CD4-positive, CD25-positive, alpha-beta regulatory T cell (primary cell): ENCODE measurements at places on chromosomes 12 and 14. TPM values are rescaled to one million over a fixed set of nuclear protein-coding genes. Genes with fewer than 3 reads are reported as not detected.

GRCh38 chr12:106369624-106370346 is 12.2 kb downstream of the POLR3B start:
- no peaks in the 10 kb centered on the region for H3K4me1 ChIP-seq
- H3K27ac ChIP-seq, result no peak overlapping the region
- no peaks in the 10 kb centered on the region for H3K27me3 ChIP-seq
- DNase-seq, result no peak
- H3K4me3 ChIP-seq, result no peak overlapping the region
- peaks cover 10% of the 10 kb centered on the region for H3K36me3 ChIP-seq

- H3K27ac ChIP-seq, result no peak overlapping the region
- no peaks in the 10 kb centered on the region for H3K36me3 ChIP-seq
- H3K4me3 ChIP-seq, result no peak overlapping the region
- peaks cover 6% of the 10 kb centered on the region for H3K27me3 ChIP-seq
- DNase-seq, result no peak
- H3K4me1 ChIP-seq, result peaks cover 3% of the 10 kb centered on the region
Measured at GRCh38 chr12:98420461-98420860, 94.9 kb upstream of the TMPO start.

The ETV6 gene
- total RNA-seq, result 62.5 TPM

The GPR162 gene
- total RNA-seq, result not detected

The SLCO1B3 gene
- total RNA-seq, result not detected

The SYNE2 gene
- 348 TPM for total RNA-seq

DNA sequence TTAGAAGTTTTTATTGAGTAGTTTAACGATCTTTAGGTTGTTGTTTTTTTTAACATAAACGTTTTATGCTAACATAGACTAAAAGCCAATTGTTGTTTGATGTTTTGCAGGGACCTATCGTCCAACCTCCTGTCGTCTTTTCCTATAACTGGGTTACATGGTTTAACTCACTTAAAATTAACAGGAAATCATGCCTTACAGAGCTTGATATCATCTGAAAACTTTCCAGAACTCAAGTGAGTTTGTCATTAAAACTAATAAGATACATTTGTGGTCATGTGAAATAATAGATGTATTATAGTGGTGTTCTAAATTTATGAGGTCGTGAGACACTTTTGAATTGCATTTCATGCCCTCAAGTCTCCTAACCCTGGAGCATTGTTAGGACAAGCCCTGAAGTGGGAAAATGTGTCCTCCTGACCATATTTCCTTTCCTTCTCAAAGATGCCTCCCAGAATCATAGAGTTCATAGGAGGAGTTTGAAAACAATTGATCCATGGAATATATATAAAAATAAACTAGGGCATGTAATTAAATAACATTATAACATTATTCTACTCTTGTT is 84.9 kb downstream of the ZFC3H1 start:
- no peaks in the 10 kb centered on the region for H3K4me1 ChIP-seq
- no peak for DNase-seq

GRCh38 chr14:92610849-92611271 is 97.3 kb downstream of the RIN3 start:
- no peak for DNase-seq
- peaks cover 38% of the 10 kb centered on the region for H3K4me1 ChIP-seq
- H3K27ac ChIP-seq, result no peak overlapping the region

- no peaks in the 10 kb centered on the region for H3K27me3 ChIP-seq
- H3K4me3 ChIP-seq, result no peak overlapping the region
- no peak overlapping the region for H3K27ac ChIP-seq
- H3K4me1 ChIP-seq, result no peaks in the 10 kb centered on the region
Measured at GRCh38 chr12:15808250-15808649, 19.1 kb upstream of the EPS8 start.

GRCh38 chr14:23481362-23481970 is 12.0 kb downstream of the NGDN start:
- no peak for DNase-seq
- peaks cover 50% of the 10 kb centered on the region for H3K36me3 ChIP-seq
- H3K27me3 ChIP-seq, result no peaks in the 10 kb centered on the region
- H3K4me1 ChIP-seq, result peaks cover 5% of the 10 kb centered on the region
- no peak overlapping the region for H3K27ac ChIP-seq

- H3K4me1 ChIP-seq, result no peaks in the 10 kb centered on the region
- no peak overlapping the region for H3K4me3 ChIP-seq
- DNase-seq, result no peak
- H3K27ac ChIP-seq, result no peak overlapping the region
Measured at GRCh38 chr12:101305226-101305779, 25.4 kb downstream of the UTP20 start.

DNA sequence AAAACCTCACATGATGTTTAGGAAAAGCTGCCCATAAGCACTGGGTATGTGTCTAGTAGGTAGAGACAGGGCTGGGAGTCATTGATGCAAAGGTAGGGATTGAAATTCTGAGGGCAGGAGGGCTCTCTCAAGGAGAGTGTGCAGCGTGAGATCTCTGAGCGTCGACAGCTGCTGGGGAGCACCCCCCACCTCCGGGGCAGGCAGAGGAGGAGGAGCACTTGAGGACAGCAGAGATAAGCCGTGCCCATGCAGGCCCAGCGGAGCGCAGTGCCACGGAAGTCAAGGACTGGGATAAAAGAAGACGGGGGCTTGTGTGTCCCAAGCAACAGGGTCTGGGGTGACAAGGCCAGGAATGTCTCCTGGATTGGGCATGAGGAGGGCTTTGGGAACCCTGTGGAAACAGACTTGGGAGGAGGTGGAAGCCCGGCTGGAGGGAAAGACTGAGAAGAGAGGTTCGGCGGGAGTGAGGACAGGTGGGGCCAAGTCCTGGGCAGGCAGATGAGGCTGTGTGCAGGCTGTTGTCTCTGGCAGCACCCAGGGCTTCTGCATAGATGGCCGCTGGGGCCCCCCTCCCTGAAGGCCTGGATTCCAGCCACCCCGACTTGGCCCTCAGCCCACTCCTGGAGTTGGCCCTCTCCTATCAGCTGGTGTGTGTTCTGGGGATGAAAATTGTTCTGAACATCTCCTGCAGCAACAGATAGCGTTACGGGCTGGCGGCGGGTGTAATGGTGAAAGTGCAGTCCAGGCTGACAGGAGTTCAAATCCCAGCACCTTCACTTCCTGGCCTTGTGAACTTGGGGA is 1.9 kb downstream of the CACNA2D4 start:
- H3K4me1 ChIP-seq, result peaks cover 20% of the 10 kb centered on the region
- no peak for DNase-seq
- H3K27me3 ChIP-seq, result no peaks in the 10 kb centered on the region
- no peak overlapping the region for H3K27ac ChIP-seq
- H3K4me3 ChIP-seq, result no peak overlapping the region

The PTCSC3 gene
- total RNA-seq, result not detected

The IFT81 gene
- total RNA-seq, result 0.91 TPM

The MMP14 gene
- 1.0 TPM for total RNA-seq

GRCh38 chr14:87630846-87631245 is 362.1 kb downstream of the GALC start:
- H3K27ac ChIP-seq, result no peak overlapping the region
- no peaks in the 10 kb centered on the region for H3K4me1 ChIP-seq
- H3K36me3 ChIP-seq, result no peaks in the 10 kb centered on the region

DNA sequence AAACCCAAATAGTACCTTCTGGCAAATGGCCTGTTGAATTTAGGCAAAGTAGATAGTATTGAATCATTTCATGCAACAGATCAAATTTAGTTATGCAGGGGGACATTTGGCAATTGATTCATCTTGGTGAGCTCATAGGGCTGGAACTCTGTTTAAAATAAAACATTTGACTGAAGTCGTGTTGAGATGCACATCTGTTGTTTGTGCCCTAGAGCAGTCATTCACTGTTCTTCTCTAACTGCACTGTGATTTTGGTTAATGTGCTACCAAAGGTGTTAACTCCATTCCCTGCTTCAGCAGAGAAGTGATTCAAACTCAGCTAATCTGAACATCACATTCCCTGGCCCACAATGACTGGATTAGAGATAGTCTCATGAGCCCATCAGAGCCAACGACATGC is 44.0 kb upstream of the CSRP2 start:
- no peak overlapping the region for H3K4me3 ChIP-seq
- no peak overlapping the region for H3K27ac ChIP-seq
- no peak for DNase-seq
- H3K36me3 ChIP-seq, result no peaks in the 10 kb centered on the region
- H3K27me3 ChIP-seq, result peaks cover 3% of the 10 kb centered on the region

DNA sequence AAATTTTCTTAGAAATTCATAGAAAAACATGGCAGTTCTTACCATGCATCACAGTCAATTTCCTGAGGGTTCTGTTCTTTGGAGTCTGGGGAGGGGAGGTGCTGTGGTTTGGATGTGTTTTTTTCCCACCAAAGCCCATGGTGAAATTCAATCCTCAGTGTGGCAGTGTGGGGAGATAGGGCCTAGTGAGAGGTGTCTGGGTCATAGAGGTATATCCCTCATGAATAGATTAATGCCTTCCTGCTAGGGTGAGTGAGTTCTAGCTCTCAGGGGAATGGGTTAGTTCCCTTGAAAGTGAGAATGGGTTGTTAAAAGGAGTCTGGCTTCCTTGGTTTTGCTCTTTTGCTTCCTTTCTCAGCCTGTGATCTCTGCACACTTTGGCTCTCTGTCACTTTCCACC is 277.8 kb downstream of the APAF1 start:
- no peak for DNase-seq
- H3K27ac ChIP-seq, result no peak overlapping the region
- peaks cover 4% of the 10 kb centered on the region for H3K27me3 ChIP-seq
- H3K36me3 ChIP-seq, result no peaks in the 10 kb centered on the region
- H3K4me3 ChIP-seq, result no peak overlapping the region

The TRHDE gene
- total RNA-seq, result not detected

- no peaks in the 10 kb centered on the region for H3K36me3 ChIP-seq
- no peak overlapping the region for H3K4me3 ChIP-seq
- peaks cover 10% of the 10 kb centered on the region for H3K4me1 ChIP-seq
- H3K27ac ChIP-seq, result no peak overlapping the region
Measured at GRCh38 chr12:27807063-27807703, 27.1 kb upstream of the MANSC4 start.
